Upper lobe of right lung (tissue), 1 donor: ENCODE measurements at places on chromosomes 2 and 18.

DNA sequence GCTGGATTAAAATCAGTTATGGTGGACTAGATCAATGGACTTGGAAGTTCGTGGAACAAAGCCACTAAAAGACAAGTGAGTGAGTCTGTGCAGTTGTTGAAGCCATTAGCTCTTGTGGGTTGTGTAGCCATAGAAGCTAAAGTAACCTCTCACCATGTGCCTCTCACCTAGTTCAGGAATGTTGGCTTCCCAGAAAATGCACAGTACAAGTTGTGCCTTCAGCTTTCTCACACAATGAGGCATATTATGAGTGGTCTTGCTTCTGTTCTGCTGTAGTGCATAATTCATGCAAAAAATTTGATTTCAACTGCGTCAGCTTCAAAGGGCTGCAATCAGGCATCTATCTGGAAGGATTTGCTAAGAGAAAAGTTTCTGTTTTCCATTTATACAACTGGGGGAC, 26.2 kb downstream of the CERS6 start:
- DNase-seq = no peak

- DNase-seq = no peak
Observed at GRCh38 chr2:26033270-26033817, 540 bp upstream of the RAB10 start.

- DNase-seq = peak; percentile 82
Observed at GRCh38 chr2:28624793-28625701, 126.6 kb upstream of the PPP1CB start.

DNA sequence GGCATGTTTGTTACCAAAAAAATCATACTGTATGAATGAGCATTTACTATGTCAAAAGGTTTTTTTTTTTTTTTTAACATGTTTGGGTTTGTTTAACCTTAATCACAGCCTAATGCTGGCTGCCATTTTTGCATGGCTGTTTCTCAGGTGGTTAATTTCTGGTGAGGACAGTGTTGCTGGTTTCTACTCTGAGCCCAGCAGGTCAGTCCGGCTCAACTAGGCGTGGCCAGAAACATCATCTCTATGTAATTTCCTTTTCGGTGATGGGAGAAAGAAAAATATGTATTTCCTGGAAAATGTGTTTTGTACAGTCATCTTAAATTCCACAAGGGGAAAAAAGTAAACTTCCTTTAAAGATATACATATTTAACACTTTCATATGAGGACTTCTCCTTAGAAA, 24.9 kb upstream of the BZW1 start:
- no peak for DNase-seq

DNA sequence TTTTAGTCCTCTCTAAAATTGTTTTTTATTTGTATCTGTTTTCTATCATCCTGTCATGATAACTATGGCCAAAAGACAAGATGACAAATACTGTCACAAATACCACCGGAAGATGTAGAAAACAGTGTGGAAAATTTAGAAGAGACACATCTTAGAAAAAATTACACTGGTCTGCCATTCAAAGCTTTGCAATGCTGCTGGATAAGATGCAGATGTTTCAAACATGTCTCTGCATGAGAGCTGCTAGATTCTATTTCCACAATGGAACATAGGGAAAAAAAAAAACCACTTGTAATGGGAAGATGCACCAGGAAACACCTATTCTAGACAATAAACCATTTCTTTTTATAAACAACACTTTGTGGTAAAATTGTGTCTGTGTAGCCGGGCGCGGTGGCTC, 5.8 kb upstream of the TAF1B start:
- no peak for DNase-seq

- no peak for DNase-seq
Observed at GRCh38 chr2:21395366-21395765, 271.6 kb downstream of the TDRD15 start.

- no peak for DNase-seq
Observed at GRCh38 chr2:205811387-205811786, 129.1 kb downstream of the NRP2 start.

DNA sequence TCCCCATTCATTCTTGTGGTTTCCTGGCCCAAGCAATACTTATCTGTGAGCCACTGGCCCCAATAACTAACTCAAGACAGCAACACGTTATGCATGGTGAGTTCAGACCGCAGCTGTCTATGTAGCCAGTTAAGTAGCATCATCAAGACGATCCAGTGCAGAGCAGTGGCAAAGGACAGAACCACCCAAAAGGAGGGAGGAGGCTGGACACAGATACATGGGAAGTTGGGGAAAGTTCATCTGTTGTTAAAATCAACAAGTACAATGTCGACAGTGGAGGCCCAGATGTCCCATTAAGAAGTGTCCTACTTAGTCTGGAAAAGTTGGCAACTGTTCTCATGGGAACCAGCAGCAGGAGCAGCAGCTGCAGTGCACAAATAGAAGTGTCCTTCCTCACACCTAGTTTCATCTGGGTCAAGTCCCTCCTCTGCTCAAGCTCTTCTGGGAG, 106.9 kb upstream of the THOC1 start:
- DNase-seq = no peak

DNA sequence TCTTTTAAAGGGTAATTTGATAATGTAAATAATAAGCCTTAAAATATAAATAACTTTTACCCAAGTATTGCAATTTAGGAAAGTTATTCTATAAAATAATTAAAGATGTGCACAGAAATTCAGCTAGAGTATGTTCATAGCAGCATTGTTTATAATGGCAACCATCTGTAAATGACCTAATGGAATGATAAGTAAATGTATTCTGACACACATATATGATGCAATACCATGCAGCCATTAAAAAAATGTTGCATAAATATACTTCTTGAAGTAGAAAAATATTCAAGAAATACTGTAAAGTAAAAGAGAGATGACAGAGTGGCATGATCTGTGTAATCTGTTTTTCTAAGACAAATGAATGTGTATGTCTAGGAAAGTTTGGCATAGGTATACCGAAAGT, 545.7 kb downstream of the ZEB2 start:
- DNase-seq = no peak

DNA sequence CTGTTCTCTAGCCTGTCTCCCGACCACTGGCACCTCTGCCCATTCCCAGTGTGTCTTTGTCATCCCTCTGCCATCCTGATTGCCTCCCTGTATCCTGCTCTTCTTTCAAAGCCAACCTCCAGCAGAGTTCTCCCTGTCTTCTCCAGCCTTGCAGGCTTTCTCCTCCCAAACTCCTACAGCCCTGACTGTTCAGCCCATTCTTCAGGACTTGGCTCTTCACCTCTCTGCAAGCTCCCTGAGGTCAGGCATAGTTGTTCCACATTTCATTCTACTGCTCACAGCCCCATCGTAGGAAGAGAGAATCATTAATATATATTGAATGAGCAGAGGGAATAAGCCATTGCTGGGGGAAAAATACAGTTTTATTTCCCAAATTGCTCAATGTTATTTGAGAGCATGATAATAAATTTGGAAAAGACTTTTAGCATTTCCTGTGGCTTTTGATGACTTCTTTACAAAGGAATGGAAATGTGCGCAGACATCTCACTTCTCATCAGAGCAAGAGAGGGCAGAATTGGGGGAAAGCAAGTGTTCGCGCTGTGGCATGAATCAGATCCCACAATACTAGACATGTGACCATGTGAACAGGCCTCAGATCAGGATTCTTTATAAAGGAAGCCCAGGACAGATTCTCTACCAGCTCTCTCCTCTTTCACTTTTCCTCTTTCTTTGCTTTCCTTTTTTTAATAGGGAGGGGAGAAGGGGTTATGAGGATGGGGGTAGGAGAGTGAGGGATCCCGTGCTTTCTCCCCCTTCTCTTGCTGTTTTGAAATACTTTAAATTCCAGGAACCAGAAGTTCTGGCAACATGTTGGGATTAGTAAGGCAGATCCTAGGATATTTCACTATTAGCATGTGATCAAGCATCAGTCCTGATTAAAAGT, 37.4 kb downstream of the EPAS1 start:
- DNase-seq = no peak

DNA sequence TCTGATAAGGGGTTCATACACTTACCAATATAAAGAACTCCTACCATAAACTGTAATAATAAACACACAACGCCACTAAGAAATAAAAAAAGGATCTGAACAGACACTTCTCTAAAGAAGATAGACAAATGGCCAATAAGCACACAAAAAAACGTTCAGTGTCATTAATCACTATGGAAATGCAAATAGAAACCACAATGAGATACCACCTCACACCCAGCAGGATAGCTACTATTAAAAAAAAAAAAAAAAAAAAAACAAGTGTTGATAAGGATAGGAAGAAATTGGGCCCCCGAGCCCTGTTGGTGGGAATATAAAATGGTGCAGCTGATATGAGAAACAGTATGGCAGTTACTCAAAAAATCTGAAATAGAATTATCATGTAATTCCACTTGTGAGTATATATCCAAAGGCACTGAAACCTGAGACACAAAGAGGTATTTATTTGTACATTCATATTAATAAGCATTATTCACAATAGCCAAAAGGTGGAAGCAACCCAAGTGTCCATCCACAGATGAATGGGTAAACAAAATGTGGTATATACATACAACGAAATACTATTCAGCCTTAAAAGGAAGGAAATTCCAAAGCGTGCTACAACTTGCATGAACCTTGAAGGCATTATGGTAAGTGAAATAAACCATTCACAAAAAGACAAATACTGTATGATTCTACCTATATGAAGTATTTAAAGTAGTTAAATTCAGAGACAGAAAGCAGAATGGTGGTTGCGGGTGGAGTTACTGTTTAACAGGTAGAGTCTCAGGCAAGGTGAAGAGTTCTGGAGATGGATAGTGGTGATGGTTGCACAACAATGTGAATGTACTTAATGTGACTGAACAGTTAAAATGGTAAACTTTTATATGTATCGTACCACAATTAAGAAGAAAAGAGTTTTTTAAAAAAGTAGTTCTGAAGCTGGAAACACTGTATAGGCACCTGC, 17.9 kb downstream of the REV1 start:
- DNase-seq = no peak

- DNase-seq = no peak
Observed at GRCh38 chr2:38417745-38418689, 40.9 kb upstream of the ATL2 start.

GRCh38 chr2:236563953-236564352, 5.7 kb upstream of the ACKR3 start:
- no peak for DNase-seq

GRCh38 chr2:191143791-191144190, 7.0 kb downstream of the STAT4 start:
- DNase-seq = no peak

DNA sequence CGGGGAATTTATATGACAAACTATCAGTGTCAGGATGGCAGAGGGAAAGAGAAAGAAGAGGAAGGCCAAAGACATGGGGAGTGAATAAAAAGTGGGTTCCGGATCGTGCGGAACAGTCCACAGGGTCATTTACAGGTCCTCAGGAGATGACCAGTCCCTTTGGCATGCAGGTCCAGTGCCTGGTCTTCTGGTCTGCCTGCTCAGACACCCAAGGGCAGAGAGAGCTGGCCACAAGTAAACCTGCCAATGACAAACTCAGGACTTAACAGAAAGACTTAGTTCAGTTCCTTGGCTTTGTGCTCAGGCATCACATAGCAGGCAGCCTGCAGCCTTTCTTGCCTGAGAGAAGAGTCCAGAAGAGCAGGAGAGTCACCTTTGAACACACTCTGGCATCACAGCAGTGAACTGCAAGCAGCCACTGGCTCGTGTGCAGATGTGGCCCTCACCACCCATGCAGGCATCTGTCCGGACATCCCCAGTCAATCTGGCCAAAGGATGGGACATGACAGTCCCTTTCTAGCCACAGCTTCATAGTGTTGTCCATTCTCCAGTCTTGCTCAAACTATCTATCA, 14.0 kb downstream of the TMEM127 start:
- DNase-seq = peak; percentile 59

DNA sequence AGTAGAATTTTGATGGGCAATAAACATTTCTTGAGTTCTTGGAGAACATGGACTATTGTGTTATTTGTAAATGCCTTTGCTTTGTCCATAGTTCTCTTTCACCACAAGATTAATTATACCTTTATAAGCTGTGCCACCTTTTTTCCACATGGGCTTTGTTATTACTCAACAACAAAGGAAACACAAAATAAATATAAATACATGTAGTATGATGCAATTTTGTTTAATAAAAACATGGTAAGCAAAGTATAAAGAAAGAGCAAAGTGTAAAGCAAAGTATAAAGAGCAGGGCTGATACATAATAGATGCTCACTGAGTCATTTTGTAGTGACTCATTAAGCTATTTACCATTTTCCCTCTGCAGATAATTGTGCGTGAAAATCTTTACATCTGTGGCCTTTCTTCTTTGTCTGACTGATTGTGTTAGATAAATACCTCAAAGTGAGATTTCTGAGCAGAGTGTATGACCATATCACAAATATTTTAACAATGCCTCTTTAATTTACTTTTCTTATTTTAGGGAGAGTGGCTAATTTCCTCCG, 80.9 kb downstream of the CERS6 start:
- DNase-seq = no peak

- DNase-seq = no peak
Observed at GRCh38 chr2:215790523-215791421, 222.6 kb downstream of the MREG start.

GRCh38 chr2:54149638-54150441, 34.4 kb downstream of the ACYP2 start:
- no peak for DNase-seq

GRCh38 chr2:105917688-105918087, 173.0 kb downstream of the NCK2 start:
- no peak for DNase-seq

GRCh38 chr2:101872480-101872879, 119.3 kb upstream of the IL1R2 start:
- no peak for DNase-seq
